CD4-positive, alpha-beta T cell treated with Interleukin-10 for 1 hour (primary cell): ENCODE measurements at places on chromosomes 5 and 9.

GRCh38 chr5:2207109-2207399, 324.3 kb upstream of the IRX4 start:
- no peak for DNase-seq

DNA sequence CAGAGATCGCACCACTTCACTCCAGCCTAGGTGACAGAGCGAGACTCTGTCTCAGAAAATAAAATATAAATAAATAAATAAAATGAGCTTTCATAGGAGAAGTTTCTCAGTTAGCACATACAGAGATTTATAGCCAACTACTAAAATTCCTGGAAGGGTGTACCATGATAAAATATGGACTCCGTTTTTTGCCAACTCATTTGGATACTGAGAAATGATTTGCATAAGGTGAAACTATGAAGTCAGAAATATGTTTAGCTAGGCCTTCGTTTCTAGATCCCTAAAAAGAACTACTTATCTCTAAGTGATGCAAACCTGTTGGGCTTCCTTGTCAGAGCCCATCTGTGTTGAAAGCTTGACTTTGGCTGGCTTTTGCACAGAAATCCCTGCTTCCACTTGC, 56.9 kb upstream of the SLC1A1 start:
- DNase-seq, result no peak

GRCh38 chr9:115367780-115368525, 250.0 kb upstream of the TNC start:
- no peak for DNase-seq

- no peak for DNase-seq
Measured at GRCh38 chr5:88404405-88404804, 135.8 kb upstream of the TMEM161B start.

DNA sequence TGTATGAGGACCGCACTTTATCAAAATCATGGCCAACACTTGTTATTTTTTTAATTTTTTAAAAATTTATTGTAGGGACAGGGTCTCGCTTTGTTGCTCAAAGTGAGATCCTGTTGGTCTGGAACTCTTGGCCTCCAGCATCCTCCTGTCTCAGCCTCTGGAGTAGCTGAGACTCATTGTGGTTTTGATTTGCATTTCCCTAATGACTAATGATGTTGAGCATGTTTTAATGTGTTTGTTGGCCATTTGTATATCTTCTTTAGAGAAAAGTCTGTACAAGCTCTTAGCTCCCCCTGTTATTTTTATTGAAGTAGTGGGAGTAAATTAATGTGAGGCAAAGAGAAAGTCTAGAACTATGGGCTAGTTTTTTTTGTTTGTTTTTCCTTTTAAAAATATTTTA, 1.6 kb upstream of the RPS6 start:
- no peak for DNase-seq

- no peak for DNase-seq
Measured at GRCh38 chr5:10461904-10462555, 20.4 kb downstream of the ROPN1L start.

DNA sequence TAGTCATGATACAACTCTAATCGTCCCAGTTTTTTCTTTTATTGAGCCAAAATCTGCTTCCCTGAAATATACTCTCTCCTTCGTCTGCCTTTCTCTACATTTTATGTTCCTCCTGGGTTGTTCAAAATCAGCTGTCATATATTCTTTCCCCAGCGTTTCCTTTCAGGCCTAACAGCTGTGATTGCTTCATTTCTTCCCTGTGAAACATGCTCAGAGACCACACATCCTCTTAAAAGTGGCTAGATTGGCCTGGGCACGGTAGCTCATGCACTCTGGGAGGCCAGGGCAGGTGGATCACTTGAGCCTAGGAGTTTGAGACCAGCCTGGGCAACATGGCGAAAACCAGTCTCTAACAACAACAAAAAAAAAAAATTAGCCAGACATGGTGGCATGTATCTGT, 25.1 kb downstream of the NFX1 start:
- no peak for DNase-seq

GRCh38 chr9:5587024-5587423, 41.9 kb upstream of the RIC1 start:
- DNase-seq, result peak; percentile 18

DNA sequence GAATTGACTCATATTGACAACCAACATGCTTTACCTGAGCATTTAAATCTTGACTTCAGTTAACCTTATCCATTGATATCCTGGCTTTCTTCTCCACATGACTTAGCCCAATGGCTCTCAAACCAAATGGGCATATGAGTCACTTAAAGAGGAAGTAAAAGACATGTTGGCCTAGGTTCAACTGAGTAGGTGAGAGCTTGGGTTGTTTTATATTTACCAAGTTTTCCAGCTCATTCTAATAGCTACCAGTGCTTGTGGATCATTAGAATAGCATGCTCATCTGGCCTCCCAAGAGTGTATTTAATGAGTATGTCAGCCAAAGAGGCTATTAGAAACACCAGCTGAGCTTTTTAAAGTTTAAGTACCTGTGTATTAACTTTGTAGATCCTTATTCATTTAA, 1049.0 kb downstream of the PTPRD start:
- DNase-seq, result no peak

GRCh38 chr9:131839281-131840084, 99.6 kb upstream of the RAPGEF1 start:
- DNase-seq, result peak; percentile 59

- peak; percentile 46 for DNase-seq
Measured at GRCh38 chr9:131625790-131626670, 80.7 kb downstream of the PRRT1B start.

DNA sequence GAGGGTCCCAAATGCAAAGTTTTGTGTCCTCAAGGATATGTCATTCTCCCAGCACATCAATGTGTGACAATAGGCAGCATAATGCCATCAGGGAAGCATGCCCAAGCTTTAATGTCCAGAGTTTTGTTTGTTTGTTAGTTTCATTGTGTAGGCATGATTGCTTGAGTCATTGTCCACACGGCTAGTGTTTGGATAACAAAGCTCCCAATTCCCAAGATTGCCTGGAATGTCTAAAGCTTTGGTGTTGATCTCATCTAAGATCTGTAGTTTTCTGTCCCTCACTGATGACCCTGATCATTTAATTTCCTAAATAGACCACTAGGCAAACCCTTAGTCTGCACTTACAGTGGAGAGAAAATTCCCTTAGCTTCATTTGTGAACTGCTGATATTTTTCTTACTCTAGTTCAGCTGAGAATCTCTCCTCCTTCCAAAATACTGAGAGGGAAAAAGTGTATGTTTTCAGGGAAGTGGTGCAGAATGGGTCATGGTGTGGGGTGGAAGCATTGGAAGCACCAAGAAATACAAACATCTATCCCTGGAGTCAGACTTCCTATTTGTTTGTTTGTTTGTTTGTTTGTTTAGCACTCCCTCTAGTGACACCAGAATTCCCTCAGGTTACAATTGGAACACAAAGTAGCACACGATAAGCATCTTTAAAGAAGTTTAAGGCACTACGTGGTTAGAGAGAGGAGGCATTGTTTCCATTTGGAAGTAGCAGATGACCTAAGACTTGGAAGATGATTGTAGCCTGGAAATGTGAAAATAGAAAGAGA, 127.1 kb downstream of the PRDM6 start:
- no peak for DNase-seq

DNA sequence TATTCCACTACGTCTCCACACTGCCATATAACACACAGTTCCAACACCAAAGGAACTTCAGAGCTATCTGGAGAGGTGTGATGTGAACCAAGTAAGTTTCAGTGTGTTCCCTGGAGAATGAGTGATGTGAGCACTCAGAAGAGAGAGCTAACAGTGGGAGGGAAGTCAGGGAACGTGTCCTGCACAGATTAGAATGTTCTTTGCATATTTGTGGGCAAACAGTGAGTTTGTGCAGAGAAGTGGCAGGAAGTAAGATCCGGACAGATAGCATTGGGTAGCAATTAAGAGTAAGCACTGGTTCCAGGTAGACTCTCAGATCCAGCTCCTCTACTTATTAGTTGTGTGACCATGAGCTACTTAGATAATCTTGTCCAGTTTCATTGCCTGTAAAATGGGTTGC, 206.4 kb downstream of the PDZD2 start:
- DNase-seq, result no peak

DNA sequence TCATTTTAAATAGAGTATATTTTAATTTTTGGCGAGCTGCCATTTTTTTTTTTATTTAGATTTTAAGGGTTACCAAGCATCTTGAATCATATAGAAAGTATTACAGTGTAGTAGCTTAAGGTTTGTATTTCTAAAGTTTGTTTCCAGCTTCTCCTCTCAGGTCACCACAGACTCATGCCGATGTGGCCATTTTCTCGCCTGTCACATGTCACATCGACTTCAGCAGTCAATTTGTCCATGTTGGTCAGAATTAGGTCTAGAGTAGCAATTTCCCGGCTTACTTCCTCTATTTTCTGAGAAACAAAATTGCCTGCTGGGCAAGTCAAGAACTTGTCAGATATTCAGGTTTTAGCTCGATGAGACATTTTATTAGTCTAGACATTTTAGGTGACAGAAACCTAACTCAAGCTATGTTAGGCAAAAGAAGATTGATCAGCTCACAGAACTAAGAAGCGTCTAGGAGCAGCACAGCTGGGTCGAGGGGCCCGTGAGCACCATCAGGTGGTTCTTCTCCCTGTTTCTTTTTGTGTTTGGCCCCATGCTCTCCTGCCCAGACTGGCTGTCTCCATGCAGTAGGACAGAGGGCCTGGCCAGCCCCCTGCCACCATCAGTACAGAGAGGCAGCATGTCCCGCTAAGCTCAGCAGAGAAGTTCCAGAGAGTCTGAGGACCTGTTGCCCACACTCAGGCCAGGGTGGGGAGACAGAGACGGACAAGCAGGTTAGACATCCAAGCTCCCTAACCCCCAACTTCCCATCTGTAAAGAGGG, 48.4 kb upstream of the AFAP1L1 start:
- no peak for DNase-seq

DNA sequence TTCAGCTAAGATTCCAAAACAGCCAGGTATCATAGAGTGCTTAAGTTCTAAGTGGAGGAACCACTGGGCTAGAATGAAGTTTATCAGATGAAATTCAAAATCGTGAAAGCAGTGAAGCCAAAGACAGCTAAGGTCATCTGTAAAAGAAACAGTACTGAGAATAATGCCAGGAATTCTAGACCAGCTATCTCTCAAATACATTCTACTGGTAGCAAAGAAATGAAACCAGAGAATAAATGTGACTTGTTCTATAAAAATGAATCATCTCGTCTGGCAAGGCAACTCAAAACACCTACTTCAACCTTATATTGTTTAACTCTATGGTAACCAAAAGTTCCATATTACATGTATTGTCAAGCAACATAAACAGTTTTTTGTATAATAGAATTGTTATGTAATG, 51.3 kb upstream of the RGMB start:
- no peak for DNase-seq

DNA sequence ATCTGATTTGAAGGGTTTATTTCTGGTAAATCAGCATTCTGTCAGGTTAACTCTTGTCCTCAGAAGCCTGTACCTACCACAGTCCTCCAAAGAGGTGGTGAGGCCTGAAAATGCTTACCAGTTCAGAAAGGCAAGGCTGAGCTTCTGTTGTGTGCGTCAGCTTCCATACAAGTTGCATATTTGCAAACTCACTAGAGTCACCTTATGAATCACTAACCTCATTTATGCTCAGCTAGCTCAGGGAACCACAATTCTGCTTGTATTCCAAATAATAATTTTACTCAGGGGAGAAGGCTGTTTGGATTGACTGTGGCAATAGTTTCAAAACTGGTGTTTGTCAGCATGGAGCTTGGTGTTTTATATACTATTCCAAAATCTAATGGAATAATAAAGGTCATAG, 355.1 kb upstream of the RFX3 start:
- no peak for DNase-seq

GRCh38 chr5:143499480-143500114, 96.1 kb upstream of the NR3C1 start:
- DNase-seq, result no peak

- DNase-seq, result no peak
Measured at GRCh38 chr5:159702826-159703225, 213.5 kb upstream of the ADRA1B start.

DNA sequence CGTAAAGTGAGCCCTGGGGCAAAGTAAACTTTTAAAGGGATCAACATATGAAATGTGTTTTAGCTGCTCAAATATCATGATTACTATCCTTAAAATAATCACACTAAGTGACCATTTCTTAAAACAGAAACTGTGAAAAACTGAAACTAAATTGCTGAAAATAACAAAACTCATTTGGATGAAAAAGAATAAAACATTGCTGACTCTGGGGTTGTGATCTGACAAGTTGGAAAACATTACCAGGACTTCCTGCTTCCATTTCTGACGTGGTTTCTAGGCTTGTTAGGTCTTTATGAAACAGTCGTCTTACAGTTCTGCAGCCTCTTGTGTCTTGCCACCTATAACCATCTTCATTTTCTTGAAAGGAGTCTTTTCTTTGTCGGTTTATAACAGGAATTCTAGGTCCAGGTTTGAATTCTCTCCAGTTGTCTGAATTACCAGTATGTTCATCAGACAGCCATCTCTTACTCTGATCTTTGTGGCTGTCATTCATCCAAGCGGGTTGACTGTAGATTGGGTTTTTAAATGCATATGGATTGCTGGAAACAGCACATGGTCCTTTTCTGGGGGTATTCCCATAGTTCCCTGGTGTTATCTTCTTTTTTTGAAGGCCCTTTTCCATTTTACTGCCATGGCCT, 1.7 kb downstream of the TUT7 start:
- peak; percentile 51 for DNase-seq

DNA sequence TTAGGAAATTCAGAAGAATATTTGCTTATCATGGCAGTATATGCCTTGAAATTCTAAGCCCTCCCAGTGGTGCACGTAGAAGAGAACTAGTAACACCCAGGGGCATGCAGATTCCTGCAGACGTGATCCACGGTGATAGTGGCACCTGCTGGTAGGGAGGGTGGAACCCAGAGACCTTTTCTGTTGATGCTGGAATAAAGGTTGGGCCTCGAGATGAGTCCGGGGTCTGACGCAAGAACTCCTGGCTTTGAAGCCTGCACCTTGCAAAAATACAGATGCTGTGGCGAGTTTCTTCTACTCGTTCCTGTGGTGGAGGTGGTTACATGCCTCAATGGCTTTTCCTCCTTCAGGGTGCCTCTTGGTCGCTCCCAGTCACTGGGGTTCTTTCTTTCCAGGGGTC, 39.5 kb upstream of the PHF2 start:
- no peak for DNase-seq

GRCh38 chr9:21789541-21790037, 12.8 kb upstream of the MTAP start:
- DNase-seq, result peak; percentile 80

DNA sequence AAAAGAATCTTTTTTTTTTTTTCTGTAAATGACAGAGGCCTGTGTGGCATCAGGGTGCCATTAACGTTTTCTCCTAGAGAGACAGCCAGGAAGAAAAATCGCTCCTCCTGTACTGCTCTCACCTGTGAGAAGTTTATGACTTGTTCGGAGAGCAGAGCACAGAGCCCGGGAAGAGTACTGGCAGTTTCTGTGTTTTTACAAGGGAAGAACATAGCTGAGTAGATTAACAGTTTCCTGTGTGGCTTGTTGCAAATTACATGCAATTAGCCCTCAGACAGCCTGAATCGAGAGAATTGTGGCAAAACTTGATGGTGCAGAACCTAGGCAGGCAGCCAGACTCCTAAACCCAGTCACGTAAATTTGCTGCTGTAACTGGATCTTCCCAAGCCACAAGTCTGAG, 32.1 kb downstream of the PRKACG start:
- no peak for DNase-seq

- no peak for DNase-seq
Measured at GRCh38 chr5:178488696-178489095, 101.5 kb downstream of the COL23A1 start.

- no peak for DNase-seq
Measured at GRCh38 chr9:99144966-99145365, 40.1 kb downstream of the TGFBR1 start.
